Activated naive CD4-positive, alpha-beta T cell treated with anti-CD3 and anti-CD28 coated beads, Interleukin-2, amount 10 ng/mL, durations not matched to agents 7 days and 5 days (primary cell): ENCODE measurements at places on chromosomes 4 and X.
A peak's percentile ranks its signal among the peaks of the same experiment; 100 is the strongest.

DNA sequence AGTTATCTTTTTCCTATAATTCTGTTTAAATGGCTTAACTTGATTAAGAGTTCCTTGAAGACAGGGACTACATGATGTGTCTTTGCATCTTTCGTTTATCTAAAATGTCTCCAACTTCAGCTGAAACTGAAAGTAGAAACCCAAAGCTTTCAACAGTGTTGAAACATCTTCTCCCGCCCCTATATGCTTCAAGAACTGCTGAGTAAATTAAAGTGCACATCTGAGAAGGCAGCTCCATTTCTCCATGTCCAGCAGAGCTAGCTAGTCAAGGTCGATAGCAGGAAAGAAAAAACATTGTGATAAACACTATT, 185.7 kb upstream of the TBL1X start:
- no peak for DNase-seq

DNA sequence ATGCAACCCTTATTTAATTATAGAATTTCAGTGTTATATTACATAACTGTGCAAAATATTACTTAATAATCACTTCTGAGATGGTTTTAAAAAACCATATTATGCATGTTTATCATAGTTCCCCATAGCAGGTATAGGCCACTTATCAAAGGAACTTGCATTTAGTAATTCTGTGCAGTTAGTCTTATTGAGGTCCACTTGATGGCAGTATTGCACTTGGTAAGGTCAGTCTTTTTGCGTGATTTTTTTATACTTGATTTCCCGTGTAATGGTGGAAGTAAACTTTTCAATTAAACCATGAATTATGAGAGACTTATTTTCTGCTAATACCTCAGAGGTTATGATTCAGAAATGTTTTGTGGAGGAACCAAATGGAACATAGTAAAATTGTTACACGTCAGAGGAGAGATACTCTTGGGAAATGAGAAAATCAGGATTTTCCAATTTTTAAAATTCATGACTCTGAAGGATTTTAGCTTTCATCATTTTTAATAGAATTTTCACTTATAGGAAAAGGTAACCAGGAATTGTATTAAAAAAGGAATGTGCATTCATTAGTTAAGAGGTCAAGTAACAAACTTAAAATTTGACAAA, 230.0 kb downstream of the CCSER1 start:
- no peak for DNase-seq

GRCh38 chr4:187633245-187633644, 362.3 kb upstream of the ZFP42 start:
- DNase-seq, result no peak

DNA sequence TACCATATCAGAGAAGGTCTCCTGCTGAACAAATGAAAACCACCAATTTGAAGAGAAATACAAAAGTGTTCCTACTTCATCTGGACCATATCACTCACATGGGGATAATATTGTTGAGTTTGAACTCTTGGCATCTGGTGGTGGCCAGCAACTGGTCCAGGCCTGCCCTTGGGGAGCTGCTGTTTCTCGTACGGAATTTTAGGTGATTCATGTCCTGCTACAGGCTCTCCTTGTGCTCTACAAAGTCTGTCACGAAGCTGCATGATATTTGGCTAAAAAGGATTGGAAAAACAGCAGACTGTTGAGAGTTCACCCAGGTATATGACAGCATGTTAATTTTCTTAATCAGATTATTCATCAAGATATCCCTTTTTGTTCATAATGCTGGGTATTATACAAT, 42.2 kb downstream of the SEC31A start:
- DNase-seq, result no peak

DNA sequence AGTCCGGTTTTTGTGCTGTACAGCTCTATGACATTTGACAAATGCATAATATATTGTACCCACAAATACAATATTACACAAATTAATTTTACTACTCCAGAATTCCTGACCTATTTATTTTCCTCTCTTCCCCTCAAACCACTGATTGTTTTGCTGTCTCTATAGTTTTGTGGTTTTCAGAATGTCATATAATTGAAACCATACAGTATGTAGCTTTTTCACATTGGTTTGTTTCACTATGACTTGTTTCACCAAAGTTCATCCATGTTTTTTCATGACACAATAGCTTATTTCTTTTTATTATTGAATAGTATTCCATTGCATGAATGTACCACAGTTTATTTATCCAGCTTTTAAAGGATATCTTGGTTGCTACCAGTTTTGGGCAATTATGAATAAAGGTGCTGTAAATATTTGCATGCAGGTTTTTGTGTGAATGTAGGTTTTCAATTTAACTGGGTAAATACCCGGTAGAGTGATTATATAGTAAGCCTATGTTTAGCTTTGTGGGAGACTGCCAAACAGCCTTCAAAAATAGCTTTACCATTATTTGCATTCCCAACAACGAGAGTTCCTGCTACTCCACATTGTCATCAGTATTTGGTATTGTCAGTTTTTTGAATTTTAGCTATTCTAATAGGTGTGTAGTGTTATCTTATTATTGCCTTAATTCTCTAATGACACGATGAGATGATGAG, 25.9 kb downstream of the RNF175 start:
- DNase-seq, result no peak

- DNase-seq, result no peak
These were observed 102.3 kb downstream of the PSAPL1 start for GRCh38 chr4:7332216-7333023.

DNA sequence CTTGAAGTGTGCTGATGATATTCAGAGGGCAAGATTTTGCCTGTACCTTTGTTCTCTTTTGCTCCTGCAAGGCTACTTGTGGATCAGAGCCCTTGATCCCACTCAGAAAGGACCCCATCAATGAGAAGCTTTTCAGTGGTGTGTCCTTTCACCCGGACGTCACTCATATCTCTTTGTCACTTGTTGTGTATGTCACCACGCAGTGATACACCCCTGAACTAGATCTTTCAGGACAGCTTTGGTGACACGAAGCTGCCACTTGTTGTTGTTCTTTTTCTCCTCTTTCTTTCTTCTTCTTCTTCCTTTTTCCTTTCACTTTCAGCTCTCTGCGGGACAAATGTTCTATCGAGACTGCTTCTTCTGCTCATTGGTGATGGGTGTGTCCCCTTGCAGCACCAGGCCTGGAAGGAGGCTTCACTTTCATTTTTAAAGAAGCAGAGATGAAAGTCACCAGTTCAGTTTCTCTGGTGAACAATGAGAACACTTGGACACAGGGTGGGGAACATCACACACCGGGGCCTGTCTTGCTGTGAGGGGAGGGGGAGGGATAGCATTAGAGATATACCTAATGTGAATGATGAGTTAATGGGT, 83.6 kb downstream of the NBDY start:
- DNase-seq, result peak; percentile 61

GRCh38 chrX:118231464-118231863, 114.4 kb upstream of the WDR44 start:
- DNase-seq, result no peak

- no peak for DNase-seq
These were observed 73.9 kb upstream of the DIPK2B start for GRCh38 chrX:45274576-45274975.

DNA sequence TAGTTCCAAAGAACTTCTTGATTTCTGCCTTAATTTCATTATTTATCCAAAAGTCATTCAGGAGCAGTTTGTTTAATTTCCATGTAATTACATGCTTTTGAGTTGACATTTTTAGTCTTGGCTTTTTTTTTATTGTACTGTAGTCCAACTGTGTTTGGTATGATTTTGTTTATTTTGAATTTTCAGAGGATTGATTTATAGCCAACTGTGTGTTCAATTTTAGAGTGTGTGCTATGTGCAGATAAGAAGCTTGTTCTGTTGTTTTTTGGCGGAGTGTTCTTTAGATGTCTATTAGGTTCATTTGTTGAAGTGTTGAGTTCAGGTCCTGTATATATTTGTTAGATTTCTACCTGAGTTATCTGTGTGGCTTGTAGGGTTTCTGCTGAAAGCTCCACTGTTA, 533.6 kb downstream of the TRAM1L1 start:
- no peak for DNase-seq

DNA sequence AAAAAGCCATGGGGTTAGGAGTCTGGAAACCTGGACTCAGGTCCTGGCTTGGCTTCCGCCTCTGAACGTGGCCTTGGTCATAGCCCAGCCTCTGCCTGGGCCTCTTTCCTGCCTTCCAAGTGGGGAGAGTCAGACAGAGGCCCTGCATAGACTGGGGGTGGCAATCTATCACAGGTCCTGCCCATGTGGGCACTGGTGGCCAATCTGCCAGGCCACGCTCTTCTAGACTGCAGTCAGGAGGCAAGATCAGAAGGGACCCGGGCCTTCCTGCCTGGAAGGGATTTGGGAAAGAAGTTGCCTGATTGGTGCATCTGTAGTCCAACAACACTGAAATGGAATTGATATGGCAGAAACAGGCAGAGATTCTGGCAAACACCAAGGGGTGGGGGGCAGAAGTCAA, 46.1 kb downstream of the CNGA2 start:
- no peak for DNase-seq

DNA sequence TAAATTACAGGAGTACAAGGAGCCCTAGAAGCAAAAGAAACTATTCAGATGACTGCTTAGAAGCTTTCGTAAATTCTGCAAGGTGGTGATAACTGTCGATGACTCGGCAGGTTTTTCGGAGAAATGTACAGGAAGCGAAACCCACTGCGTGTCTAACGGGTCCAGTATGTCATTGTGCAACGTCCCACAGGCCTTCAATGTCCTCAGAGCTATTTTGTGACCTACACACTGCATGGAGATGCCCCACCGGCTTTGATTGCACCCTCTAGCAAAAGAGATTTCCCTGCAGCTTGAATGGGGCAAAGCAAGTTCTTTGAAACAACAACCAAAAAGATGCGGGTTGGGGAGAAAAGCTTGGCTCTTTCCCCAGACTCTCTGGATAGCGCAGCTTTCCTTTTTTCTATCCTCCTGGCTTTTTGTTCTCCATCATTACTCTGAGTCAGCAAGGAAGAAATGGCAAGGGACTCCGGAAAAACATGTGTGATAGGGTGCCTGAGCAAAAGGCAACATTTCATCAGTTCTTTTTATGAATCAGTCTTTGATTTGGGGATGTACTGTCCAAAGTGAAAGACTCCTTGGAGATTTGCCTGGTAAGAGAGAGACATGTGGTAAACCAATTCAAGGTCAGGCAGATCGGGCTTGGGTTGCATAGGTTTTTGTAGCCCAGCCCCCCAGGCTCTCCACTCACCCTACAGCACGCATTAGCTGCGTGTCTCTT, 112.0 kb upstream of the TBL1X start:
- DNase-seq, result peak; percentile 61

GRCh38 chrX:70453024-70453618, 8.5 kb downstream of the DLG3 start:
- DNase-seq, result no peak

- DNase-seq, result no peak
These were observed 225.8 kb downstream of the FGF13 start for GRCh38 chrX:138485767-138486166.

- no peak for DNase-seq
These were observed 36.9 kb upstream of the ADAD1 start for GRCh38 chr4:122341886-122342285.

GRCh38 chrX:25596921-25597320, 541.2 kb upstream of the MAGEB18 start:
- no peak for DNase-seq

DNA sequence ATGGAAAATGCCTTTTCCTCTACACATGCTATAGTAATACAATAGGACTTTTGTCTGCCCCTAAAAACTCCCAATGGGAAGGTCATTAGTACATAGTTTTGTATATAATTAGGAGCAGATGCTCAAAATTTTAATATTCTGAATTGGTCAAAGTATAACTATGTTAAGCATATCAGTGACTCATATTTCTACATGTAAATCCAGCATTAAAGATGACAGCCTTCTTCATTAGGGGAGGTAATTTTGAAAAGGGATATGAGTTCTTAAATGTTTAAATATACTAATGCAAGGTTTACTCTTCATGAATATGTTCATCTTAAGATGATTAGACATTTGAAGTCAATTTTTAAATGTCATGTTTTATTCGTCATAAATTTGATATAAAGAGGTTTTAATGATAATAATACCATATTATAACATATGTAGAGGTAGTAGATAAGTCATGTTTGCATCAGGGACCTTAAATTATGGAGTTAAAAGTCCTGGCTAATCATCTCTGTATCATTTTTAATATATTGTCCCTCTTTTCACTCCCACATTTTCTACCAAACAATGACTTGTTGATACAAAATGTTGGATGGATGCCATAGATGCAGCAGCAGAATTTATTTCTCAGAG, 218.8 kb downstream of the STPG2 start:
- DNase-seq, result no peak

- no peak for DNase-seq
These were observed 290.0 kb downstream of the SLC7A11 start for GRCh38 chr4:137952116-137952515.

DNA sequence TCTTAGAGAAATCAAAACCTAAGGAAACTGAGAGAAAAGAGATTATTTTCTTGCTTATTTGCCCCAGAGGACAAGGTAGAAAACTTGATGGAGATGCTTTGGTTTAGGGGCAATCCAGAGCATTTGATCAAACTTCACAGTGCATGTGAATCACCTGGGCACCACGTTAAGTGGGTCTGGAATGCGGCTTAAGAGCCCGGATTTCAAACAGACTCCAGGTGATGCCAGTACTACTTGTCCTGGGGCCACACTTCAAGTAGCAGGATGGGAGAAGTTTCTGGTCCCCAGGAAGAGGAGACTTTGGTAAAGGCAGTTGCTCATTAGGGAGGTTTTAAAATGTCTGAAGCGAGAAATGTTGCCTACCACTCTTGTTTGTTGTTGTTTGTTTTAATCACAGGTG, 51.8 kb downstream of the PHOX2B start:
- no peak for DNase-seq

DNA sequence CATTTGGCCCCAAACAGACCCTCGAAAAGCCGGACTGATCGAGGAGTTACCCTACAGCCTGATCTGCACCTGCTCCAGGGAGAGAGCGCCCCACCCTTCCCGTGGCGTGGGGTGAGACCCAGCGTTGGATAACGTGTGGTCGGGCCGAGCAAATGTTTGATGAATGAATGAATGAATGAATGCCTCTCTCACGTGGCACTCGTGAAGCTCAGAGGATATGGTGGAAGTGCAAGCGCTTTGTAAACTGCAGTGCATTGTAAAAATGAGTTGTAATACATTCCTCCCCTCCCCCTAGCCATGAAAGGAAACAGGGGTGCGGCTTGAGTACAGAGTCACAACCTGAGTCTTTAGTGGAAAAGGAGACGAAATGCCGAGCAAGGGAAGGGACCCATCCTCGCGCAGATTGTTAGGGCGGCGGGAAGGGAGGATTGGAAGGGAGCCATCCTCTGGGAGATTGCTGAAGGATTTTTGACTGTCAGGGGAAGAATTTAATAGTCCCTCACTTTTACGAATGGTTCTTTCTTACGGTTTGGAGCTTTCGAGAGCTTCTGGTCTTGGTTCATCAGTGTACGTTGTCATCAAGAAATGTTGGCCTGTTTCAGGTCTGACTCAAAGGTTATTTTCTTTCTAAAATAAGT, 772 bp upstream of the FBXW7 start:
- peak; percentile 85 for DNase-seq
